ENCODE measurements at places on chromosomes 6 and 20.

DNA sequence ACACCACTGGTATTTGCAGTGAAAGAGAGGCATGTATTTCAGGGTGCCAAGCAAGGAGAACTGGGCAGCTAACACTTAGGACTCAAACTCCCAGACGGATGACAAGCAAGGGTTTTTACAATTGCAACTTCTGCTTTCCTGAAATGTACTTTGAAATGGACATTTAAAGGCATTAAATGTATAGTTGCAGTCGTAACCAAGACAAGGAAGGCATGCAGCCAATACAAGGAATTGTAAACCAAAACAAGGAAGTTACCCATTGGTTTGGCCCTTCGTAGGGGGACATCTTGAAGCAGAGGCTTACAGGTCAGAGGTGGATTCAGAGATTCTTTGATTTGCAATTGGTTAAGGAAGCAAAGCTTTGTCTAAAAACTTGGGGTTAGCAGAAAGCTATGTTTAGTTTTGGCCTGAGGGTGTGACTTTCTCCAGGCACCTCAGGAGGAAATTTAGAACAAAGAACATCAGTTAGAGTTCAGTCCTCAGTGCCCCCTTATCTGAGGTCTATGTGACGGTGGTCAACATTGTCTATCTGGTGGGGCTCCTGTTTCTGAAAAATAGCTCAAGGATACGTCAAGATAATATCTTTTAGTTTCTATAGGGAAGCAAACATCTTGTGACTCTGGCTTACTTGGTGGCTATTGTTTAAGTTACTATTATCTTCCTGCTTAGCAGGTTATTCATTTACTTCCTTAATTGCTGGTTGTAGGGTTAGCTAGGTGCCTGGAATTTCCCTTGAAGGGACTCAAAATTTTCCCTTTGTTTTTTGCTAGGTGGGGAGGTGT lies 266.0 kb downstream of the CD83 start:
- DNase-seq, result no peak

DNA sequence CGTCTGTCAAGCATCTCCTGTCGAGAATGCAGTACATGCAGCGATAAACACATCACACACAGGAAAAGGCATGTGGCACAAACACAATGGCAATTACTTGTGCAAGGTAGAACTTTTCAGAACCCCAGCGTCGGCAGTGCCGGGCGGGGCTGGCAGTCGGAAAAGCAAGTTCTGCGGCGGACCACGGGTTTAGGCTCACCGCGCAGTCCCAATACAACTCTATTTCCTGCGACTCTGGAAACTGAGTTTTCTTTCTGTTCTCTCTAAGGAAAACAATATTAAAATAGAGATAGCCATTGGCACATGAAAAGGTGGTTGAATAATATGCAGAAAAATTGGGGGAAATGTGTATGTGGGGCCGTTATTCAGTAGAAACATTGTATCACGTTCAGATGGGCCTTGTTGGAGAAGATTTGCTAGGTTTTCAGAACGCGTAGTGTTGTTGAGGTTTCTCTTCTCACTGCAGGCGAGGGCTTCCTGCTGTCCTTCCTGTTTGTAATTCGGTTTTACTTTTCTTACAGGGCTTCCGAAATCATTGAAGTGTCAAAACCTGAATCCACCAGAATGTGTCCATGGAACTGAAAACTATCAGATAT lies 369.5 kb downstream of the THBS2 start:
- no peak for DNase-seq

DNA sequence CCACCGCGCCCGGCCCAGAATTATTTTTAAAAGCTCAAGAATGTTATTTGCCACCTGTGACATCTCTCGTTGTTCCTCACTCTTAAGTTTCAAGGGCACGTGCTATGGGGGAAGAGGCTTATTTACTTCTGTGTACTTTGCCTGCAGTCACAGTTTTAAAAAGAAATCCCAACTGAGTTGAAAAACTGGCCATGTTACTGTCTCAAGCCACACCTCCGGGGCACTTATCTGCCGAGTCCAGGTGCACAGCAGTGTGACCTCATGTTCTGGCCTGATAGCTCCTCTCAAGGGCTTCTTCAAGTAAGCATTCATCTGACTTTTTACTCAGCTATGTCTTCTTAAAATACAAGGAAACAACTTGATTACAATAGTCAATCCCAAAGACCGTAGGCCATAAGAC lies 34.5 kb downstream of the SHLD1 start:
- DNase-seq, result no peak

DNA sequence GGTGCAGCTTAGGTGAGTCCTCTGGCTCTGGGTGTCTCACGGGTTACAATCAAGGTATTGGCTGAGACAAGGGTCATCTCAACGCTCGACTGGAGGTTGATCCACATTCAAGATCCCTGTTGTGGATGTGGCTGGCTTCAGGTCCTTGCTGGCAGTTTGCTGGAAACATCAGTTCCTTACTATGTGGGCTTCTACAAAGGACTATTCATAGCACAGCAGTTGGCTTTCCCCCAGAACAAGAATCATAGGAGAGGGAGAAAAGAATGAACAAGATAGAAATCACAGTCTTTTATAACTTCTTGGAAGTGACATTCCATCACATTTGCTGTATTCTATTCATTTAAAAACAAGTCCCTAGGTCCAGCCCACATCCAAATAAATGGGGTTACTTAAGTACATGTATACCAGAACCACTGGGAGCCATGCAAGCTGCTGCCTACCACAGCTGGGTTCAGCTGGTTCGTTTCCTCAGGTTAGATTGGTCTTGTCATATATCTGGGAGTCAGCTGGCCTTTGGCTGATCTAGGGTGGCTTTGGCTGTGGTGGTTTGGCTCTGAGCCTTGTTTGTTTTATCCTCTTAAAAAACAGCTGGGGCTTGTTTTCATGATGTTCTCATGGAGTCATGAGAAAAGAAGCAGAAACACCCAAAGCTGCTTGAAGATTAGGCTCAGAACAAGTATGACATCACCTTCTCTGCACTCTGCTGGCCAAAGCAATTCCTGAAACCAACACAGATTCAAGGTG lies 433.2 kb upstream of the SPTLC3 start:
- DNase-seq, result no peak

- no peak for DNase-seq
These were observed 16.8 kb downstream of the DAAM2 start for GRCh38 chr6:39808964-39809363.

GRCh38 chr6:107689190-107689589 lies 134.9 kb downstream of the SCML4 start:
- no peak for DNase-seq

- DNase-seq, result no peak
These were observed 333.4 kb downstream of the THBS2 start for GRCh38 chr6:168920289-168920688.

DNA sequence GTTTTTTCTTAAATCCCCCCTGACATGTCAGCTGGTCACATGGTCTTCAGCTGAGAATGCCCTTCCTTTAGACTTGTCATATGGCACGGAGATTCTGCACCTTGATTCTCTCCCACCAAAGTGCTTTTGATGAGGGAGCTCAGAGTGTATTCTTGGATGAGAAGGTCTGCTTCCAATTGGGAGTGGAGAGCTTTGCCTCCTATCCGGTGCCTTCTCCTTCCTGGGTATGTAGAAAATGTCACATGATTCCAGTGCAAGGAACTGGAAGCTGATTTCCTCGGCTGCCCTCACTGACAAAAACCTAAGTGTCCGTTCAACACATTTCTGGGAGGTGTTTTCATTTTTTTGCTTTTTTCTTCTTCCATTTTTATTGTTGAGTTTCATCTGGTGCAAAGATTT lies 197.2 kb downstream of the TFAP2C start:
- no peak for DNase-seq

GRCh38 chr20:14633507-14633906 lies 296.1 kb upstream of the FLRT3 start:
- no peak for DNase-seq

DNA sequence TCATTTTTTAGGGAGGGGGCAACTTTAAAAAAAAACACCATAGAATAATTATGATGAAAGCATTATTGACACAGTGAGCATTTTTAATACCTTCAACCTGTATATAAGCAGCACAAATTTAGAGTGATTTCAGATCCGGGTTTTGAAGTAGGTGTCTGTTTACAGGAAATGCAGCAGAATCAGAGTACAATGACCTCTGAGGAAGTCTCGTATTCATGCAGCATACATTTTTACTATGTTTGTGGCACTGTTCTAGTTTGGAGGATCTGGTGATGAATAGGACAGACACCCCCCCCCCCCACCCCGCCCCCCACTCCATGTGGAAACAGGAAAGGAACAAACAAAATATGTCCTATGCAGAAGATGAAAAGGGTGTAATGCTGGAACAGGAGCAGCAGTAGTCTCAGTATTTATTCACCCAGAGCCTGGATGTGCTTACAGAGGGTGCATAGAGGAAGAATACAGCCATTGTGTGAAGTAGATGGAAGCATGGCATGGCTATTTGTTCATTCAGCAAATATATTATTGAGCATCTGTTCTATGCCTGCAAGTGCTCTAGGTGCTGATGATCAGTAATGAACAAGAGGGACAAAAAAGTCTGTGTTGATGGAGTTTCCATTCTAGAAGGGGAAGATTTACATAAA lies 19.7 kb downstream of the VAPB start:
- DNase-seq, result no peak

- no peak for DNase-seq
These were observed 87.0 kb downstream of the BCAS1 start for GRCh38 chr20:53983401-53983800.

DNA sequence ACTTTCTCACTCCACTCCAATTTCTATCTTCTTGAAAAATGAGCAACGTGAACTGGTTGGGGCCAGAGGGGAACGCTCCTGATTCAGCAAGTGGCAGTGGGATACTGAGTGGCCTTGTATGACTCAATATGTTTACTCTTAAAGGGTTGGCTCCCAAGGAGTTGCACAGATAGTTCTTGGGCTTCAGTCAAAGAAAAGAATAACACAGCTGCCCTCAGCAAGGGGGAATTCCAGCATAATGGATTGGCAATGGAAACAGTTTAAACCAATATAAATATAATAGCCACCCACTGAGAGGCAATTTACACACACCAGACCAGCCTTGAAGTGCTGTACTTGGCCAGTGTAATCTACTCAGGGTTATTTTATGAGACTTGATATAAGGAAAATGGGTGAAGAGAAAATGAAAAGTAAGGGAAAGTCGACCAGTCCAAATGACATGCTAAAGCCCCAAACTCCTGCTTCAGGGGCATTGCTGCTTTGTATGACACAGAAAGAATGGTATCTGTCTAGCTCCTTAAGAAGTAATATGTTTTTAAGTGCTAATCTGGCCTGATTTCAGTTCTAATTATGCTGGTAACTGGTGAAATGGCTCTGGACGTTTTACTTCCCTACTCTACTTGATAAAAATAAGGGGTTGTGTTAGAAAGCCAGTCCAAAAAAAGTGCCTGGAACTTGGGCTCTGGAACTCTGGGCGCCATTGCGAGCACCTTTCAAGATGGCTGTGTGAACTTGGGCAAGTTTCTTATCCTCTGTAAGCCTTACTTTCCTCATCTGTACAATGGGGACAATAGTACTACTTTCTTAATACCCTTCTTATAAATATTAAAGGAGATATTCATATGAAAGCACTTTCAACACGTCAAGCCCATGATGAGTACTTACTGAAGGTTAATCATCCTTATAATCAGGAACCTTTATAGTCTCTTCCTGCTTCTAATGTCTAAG lies 712.9 kb upstream of the MAP3K7 start:
- DNase-seq, result no peak

- DNase-seq, result no peak
These were observed 461 bp upstream of the HNF4A start for GRCh38 chr20:44354979-44355497.

DNA sequence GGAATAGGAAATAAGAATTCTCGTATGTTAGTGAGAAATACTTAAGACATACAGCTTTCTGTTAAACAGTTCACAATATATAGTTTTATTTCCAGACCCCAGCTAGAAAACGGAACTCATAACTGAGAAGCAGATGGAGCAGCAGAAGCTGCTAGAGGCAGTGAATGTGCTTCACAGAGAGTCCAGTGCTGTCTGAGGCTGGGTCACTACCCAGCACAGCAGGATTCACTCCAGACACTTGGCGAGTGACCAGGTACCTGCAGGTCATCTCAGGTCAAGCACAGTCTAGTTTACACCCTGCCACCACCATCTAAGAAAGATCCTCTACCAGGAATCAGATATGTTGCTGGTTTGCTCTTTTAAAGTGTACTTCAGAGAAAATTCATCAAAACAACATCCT lies 243.1 kb upstream of the RAB32 start:
- DNase-seq, result no peak

DNA sequence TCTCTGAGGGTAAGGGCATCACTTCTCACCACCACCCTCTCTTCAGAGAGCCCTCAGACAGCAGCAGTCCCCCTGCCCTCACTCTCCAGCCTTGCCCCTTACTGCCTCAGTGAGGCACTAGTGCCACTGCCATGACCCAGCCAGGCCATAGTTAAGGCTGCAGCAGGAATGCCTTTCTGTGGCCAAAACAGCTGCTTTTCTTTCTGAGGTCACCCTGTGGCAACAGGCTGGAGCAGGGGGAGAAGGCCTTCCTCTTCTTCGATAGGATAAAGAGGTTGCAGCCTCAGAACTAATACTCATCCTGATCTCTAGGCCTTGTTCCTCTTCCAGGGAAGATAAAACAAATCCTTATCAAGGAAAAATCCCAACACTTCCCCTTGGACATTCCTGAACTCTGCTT lies 56.8 kb upstream of the ECI2 start:
- no peak for DNase-seq

DNA sequence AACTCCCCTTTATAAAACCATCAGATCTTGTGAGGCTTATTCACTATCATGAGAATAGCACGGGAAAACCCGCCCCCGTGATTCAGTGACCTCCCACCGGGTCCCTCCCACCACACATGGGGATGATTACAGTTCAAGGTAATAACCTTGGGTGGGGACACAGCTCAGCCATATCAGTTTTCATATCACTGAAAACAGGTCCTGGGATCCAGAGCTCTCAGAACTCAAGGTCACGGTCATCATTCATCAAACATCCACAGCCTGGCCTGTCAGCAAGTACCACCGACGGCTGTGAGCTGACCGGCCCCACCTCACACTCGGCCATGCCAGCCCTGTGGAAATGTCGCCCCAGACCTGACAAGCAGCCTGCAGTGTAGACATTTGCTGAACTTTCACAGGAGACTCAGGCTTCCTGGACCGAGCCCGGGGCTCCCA lies 14.1 kb upstream of the FRMD1 start:
- no peak for DNase-seq

DNA sequence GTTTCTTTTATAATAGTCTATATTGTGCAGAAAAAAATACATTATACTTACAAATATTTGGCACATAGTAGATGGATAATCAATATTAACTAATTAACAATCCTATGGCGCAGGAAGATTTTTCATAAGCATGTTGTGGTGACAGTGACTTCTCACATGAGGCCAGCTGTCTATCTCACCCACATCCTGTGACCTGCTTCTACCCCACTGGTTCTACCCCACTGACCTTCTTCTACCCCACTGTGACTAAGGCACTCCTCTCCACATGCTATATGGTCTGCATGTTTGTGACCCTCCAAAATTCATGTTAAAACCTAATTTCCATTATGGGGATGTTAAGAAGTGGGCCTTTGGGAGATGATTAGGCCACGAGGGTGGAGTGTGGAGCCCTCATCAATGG lies 394.8 kb upstream of the AGPAT4 start:
- no peak for DNase-seq

GRCh38 chr20:24241466-24241865 lies 228.0 kb upstream of the SYNDIG1 start:
- DNase-seq, result no peak

- no peak for DNase-seq
These were observed 15.0 kb downstream of the FKBP5 start for GRCh38 chr6:35673755-35674154.

GRCh38 chr6:49782725-49783124 lies 4.4 kb downstream of the PGK2 start:
- DNase-seq, result no peak

- no peak for DNase-seq
These were observed 42.9 kb downstream of the ATXN1 start for GRCh38 chr6:16718356-16718755.

Data from stimulated activated CD4-positive, alpha-beta T cell treated with anti-CD3 and anti-CD28 coated beads, Interleukin-1b, Interleukin-23, amount 100 ng/mL, for 1 hour (primary cell).